ENCODE measurements at places on chromosomes 7 and 10.

DNA sequence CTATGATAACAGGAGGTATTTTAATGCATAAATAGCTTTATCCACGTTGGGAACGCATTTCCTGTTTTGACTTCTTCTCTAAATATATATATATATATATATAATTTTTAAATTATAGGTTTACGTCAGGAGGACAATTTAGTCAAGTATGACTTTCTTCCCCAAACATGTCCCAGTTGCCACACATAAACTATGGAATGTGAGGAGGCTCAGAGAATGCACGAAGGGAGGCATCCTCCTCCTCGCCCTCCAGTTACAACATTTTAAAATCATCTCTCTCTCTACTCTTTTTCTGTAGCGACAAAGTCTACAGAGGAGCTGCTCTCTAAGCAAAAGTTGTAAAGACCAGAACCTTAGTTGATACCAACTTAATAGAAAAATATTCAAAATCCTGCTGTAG, 106.9 kb upstream of the LYZL1 start:
- DNase-seq: no peak

DNA sequence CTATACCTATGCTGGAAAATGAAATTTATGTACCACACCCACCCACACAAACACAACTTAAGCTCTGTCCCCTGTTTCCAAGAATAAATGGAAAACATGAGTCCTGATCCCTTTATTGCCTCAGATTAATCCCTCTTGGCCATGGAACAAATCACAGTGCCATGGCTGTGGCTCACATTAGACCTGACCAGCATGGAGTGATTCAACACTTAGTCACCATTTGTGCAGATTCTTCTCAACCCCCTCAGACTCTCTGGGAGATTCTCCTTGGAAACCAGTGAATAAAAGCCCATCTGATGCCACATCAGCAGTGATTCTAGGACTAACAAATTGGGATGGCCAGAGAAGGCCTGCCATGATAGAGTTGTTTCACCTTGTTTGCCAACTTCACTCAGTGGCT, 204.4 kb upstream of the TMEM72 start:
- DNase-seq: no peak

GRCh38 chr7:70098133-70098561, 499.9 kb downstream of the AUTS2 start:
- no peak for DNase-seq

DNA sequence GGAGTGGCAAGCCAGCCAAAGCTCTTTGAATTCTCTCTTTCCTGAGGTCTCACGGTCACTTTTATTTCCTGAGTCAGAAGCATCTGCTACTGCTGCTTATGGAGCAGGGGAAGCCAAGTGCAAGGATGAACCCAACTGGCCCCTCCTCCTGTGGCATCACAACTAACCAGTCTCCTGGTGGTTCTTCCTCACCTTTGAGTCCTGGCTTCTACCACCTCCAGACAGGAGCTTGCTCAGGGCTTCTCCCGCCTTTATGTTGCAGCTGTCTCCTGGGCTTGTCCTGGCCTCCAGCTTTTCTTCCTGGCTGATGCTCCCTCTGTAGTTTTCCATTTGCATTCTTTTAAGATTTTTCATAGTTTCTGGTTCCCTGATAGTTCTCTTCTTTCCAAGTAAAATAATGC, 349.7 kb upstream of the NRP1 start:
- DNase-seq: no peak

DNA sequence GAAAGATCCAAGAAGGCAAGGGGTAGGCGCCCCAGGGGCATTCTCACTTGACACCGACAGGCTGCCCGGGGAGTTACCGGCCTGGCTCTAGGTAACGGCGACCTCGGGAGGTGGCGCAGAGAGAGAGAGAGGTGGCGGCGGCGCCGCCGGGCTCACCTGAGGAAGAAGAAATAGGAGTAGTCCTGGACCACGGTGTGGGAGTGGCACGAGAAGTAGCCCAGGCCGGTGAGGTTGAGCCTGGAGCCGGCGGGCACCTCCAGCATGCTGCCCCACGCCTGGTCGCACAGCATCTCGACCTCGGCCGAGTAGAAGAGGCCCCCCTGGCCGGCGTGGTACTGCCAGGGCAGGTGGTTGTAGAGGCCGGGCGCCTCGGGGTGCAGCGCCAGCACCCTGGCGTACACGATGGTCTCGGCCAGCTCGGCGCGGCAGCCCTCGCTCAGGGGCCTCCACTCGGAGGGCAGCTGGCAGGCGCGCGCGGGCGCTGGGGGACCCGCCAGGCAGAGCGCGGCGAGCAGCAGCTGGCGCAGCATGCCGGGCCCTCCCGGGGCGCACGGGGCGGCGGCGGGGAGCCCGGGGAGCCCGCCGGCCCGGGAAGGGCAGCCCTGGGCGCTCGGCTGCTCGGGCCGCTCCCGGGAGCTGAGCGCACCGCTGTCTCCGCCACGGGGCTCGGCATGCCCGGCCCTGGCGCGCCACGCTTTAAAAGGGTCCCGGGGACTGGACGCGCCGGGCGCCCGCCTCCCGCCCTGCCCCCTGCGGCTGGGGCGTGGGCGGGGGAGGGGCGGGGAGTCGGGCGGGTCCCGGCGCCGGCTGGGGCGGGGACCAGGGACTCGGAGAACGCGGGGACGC, at the start of gene CCDC3:
Gene CCDC3, minus strand, starts transcription at position 673 of the 846 bp plus-strand sequence. Its CDS starts 143 bp downstream, at position 530.
- no peak for DNase-seq

- no peak for DNase-seq
Observed at GRCh38 chr10:114665873-114666272, 7.8 kb upstream of the ABLIM1 start.

DNA sequence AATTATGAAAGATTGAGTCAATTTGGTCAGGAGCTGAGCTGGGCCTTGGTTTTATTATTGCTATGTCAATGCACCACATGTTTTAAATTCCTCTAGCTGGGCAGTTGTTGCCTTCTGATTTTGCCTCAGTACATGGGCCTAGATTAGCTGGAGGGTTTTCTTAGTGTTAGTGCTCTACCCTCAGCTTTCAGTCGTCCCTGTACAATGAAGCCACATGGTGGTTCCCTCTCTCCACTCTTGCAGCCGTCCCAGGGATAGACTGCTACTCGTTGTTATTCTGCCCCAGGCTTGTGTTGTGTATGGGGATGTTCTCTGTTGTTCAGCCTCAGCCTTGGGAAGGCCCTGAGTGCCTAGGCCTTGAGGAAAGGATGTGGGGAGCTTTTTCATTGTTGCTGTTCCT, 37.0 kb downstream of the NHLRC2 start:
- DNase-seq: no peak

Measured in HuH-7 (cell line).